Regular cardiac myocyte (primary cell): ENCODE measurements at places on chromosomes 7 and 10. TPM values are rescaled to one million over a fixed set of nuclear protein-coding genes. Genes with fewer than 3 reads are reported as not detected.

STEAP4 gene
- 0.19 and 0.56 TPM in 2 replicates for total RNA-seq

ADAM8 gene
- total RNA-seq = 0.85 and 1.3 TPM in 2 replicates

ZNF273 gene
- 3.1 and 4.2 TPM in 2 replicates for total RNA-seq

GTF2IRD2 gene
- 1.3 and 2.8 TPM in 2 replicates for total RNA-seq

OR9A2 gene
- total RNA-seq = 0.19 TPM in 1 of 2 replicates, not detected in the other

MET gene
- total RNA-seq = 67.1 and 105 TPM in 2 replicates

HKDC1 gene
- 0.38 and 0.85 TPM in 2 replicates for total RNA-seq

OR13A1 gene
- total RNA-seq = not detected in 2 replicates

PLPP4 gene
- total RNA-seq = 15.0 and 20.0 TPM in 2 replicates

GARIN1A gene
- total RNA-seq = 0.28 and 0.38 TPM in 2 replicates

ARHGEF35 gene
- 0.85 and 1.5 TPM in 2 replicates for total RNA-seq

FERD3L gene
- total RNA-seq = not detected in 2 replicates

CLDN4 gene
- 0.85 and 2.7 TPM in 2 replicates for total RNA-seq

PRR15 gene
- total RNA-seq = 3.7 and 4.4 TPM in 2 replicates

CRTAC1 gene
- under 0.01 and 0.28 TPM in 2 replicates for total RNA-seq

CRCP gene
- 20.5 and 22.0 TPM in 2 replicates for total RNA-seq

NRP1 gene
- total RNA-seq = 418 and 458 TPM in 2 replicates

CTTNBP2 gene
- total RNA-seq = 0.28 and 0.58 TPM in 2 replicates

BMPER gene
- total RNA-seq = 39.5 and 43.1 TPM in 2 replicates

HOXA13 gene
- under 0.01 TPM in 1 of 2 replicates, not detected in the other for total RNA-seq

PALD1 gene
- total RNA-seq = 0.19 and 0.56 TPM in 2 replicates

NKX6-2 gene
- not detected in 2 replicates for total RNA-seq

GRID2IP gene
- under 0.01 TPM in 1 of 2 replicates, not detected in the other for total RNA-seq

TECPR1 gene
- 24.0 and 37.2 TPM in 2 replicates for total RNA-seq

FZD8 gene
- 19.7 and 28.0 TPM in 2 replicates for total RNA-seq

GDF2 gene
- total RNA-seq = under 0.01 TPM in 1 of 2 replicates, not detected in the other

RAB11FIP2 gene
- total RNA-seq = 12.1 and 13.2 TPM in 2 replicates

EXOC6 gene
- total RNA-seq = 11.1 and 21.4 TPM in 2 replicates

CACNB2 gene
- total RNA-seq = 0.19 and 0.85 TPM in 2 replicates

ARMC3 gene
- total RNA-seq = not detected in 2 replicates

DENND2A gene
- total RNA-seq = 0.96 and 11.3 TPM in 2 replicates

RBM20 gene
- 0.19 and 0.85 TPM in 2 replicates for total RNA-seq

ZNF804B gene
- not detected in 2 replicates for total RNA-seq

NSUN6 gene
- total RNA-seq = 9.3 and 14.2 TPM in 2 replicates

STAM gene
- total RNA-seq = 16.1 and 20.9 TPM in 2 replicates

IL6 gene
- total RNA-seq = 69.4 and 193 TPM in 2 replicates

PRPS1L1 gene
- total RNA-seq = not detected in 2 replicates

ATXN7L1 gene
- 3.9 and 4.2 TPM in 2 replicates for total RNA-seq

ADIRF gene
- total RNA-seq = 29.3 and 69.4 TPM in 2 replicates

CEP55 gene
- 8.7 and 74.0 TPM in 2 replicates for total RNA-seq

UCMA gene
- not detected in 2 replicates for total RNA-seq

ZNF485 gene
- 3.6 and 4.8 TPM in 2 replicates for total RNA-seq

MARVELD1 gene
- 15.5 and 22.8 TPM in 2 replicates for total RNA-seq

ASB15 gene
- under 0.01 TPM in 1 of 2 replicates, not detected in the other for total RNA-seq

TRIL gene
- 0.19 and 0.56 TPM in 2 replicates for total RNA-seq
